ENCODE measurements at places on chromosomes 12 and 14.

GRCh38 chr14:95033682-95034632 lies 123.4 kb downstream of the DICER1 start:
- no peak for DNase-seq

DNA sequence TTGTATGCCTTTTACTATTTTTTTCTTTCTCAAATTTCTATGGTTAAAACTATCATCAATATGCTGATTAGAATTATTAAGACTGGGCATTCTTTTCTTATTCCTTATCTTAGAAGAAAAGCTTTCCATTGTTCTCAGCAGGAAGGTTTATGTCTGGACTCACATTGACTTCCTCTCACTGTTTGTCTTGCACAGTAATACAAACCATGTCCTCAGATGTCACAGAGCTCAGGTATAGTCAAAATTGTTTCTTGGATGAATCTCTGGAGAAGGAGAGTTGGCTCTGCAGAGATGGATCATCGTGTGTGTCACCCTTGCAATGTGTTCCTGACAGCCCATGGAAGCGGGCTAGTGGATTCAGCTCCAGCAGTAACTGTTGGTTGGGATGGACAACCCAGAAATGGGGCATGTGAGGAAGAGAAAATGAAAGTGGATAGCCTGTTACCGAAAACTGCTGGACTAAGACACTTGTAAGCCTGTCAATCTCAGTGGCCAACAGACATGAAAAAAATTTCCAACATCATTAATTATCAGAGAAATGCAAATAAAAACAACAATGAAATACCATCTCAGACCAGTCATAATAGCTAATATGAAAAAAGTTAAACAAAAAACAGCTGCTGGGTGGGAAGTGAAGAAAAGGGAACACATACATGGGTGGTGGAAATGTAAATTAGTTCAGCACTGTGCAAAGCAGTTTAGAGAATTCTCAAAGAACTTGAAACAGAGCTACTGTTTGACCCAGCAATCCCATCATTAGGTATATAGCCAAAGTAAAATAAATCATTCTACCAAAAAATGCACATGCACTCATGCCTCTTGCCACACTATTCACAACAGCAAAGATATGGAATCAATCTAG lies 967.8 kb downstream of the TMEM121 start:
- no peak for DNase-seq

GRCh38 chr12:44078273-44078672 lies 242.4 kb downstream of the TMEM117 start:
- DNase-seq, result no peak

DNA sequence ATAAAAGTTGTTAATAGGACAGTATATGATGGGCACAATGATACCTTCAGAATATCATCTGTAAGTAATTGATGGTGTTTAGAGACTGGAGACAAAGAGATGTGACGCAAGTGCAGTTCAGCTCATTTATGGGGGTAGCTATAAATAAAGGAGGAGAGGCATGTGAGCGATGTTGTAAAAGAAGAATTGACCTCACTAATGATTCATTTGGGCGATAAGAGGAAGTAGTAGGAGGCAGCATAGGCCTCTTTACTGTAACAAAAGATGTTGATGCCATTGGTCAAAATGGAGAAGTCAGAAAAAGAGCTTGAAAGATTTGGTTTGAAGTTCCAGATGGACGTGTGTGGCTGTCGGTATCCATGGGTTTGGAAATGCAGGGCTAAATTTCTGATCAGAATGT lies 70.0 kb downstream of the FLRT2 start:
- no peak for DNase-seq

- no peak for DNase-seq
Observed at GRCh38 chr12:133130808-133131128, 341 bp downstream of the ZNF10 start.

GRCh38 chr12:57620245-57620935 lies 9.2 kb downstream of the ARHGEF25 start:
- no peak for DNase-seq

- no peak for DNase-seq
Observed at GRCh38 chr12:60689137-60689536, 1093.3 kb downstream of the SLC16A7 start.

DNA sequence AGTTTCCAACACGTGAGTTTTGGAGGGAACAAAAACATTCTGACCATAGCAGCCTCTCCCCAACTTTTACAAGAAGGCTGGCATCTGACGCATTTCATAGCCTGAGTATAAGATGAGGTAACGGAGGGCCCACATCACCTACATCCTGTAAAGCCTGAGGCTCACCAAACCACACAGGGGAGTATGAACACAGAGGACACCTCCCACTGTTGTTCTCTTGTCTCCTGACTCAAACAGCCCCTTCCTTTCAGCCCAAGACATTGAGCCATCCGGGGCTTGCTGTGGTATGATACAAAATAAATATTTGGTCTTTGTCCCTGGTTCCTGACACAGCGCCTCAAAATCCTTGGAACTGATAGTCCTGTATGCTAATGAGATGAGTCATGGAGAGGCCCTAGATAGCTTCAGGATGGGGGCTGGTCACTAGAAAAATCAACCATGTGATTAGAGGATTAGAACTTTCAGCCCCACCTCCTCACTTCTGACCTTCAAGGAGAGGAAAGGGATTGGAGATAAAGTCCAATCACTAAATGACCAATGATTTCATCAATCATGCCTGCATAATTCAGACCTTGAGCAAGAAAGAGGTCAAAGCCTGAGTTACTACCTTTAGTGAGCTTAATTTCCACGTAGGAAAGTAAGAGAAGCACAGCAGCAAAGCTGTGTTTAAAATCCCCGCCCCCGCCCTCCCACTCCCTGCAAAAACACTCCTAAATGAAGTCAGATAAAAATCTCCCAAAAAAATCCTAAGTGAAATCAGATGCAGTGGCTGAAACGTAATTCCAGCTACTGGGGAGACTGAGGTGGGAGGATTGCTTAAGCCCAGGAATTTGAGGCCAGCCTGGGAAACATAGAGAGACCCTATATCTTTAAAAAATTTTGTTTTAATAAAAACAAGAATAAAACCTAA lies 236.4 kb downstream of the PCNX1 start:
- DNase-seq, result no peak

GRCh38 chr14:61296151-61296550 lies 15.0 kb upstream of the TMEM30B start:
- no peak for DNase-seq

DNA sequence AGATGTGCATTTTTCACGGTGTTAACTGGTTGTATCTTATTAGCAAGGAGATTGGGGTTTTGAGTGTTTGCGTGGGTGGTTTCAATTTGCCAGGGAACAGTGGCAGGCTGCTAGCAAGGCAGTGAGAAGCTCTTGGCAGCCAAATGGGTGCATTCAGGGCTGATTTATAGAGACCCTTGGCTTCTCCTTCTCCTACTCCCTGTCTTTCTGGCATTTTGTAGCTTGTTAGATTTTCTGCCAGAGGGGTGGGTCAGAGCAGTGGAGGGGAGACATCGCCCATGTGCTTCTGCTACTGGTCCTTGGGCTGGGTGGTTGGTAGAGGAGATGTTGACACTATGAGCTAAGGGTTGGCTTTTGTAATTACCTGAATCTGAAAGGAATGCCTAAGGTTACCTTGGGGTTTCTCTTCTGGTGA lies 9.6 kb downstream of the CALM1 start:
- no peak for DNase-seq

DNA sequence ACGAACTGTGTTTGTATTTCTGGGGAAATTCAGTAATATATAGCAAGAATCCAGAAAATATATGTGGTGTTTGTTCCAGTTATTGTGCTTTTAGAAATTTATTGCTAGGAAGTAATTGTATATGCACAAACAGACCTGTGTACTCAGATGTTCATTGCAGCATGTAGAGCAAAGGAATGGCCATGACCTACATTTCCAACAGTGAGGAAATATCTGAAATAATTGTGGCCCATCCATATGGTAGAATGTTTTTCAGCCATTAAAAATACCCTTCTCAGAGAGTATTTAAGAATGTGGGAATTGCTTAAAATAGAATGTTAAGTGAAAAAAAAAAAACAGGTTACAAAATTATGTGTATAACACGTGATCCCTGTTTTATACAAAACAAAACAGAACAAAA lies 77.3 kb downstream of the TMX1 start:
- no peak for DNase-seq

- DNase-seq, result no peak
Observed at GRCh38 chr14:89371585-89372511, 45.2 kb downstream of the FOXN3 start.

- DNase-seq, result no peak
Observed at GRCh38 chr12:51334764-51335163, 10.8 kb upstream of the BIN2 start.

- DNase-seq, result no peak
Observed at GRCh38 chr14:94612580-94613554, 676 bp downstream of the SERPINA3 start.

- DNase-seq, result no peak
Observed at GRCh38 chr12:130621696-130622298, 94.3 kb downstream of the RIMBP2 start.

- peak; percentile 76 for DNase-seq
Observed at GRCh38 chr12:55745361-55746173, 2.6 kb downstream of the GDF11 start.

GRCh38 chr14:95432144-95433093 lies 84.0 kb downstream of the SYNE3 start:
- peak; percentile 84 for DNase-seq

DNA sequence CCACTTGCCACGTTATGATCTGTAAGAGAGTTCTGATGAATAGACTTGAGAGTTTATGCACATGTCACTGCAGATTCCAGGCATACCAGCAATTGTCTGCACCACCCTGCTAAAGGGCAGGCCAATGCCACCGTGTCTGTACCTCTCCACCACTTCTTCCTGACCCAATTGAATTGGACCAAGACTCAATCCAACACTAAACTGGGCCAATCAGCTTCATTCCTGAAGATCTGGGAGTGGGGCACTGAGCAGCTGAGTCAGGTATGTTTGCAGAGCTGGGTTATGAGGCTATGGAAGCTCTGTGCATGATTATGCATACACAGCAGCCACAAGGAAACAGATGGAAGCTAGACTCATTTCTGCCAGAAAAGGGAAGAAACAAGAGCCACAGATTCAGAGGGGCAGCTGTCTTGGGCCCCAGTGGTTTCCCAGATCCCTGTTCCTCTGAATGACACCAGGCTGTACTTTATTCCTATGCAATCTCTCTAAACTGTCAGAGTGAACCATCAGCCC lies 28.0 kb downstream of the DAO start:
- DNase-seq, result peak; percentile 17

DNA sequence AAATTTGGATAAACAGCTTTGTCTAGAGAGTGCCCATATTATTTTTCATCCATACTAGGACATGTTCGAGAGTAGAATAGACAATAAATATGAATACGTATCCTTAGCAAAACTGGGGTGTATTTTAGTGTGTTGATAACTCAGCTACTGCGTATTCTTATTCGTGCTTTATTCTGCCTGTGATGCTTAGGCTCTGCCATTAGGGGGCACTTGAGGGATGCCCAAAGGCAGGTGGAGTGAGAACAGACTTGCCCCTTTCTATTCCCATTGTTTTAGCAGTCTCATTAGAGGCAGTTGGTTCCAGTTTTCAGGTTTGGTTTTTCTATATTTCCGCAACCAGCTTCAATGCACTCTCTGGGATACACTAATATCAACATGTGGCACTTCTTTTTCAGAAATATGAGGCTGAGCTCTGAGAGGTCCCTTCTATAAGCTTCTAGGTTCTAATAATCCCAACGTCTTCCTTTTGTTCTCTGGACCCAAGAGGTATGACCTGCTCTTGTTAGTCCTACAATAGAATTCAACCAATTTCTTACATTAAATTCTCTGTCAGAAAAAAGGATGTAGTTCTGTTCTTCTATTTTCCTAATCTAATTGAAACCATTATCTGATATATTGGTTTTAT lies 985.7 kb upstream of the FBXO33 start:
- peak; percentile 22 for DNase-seq

DNA sequence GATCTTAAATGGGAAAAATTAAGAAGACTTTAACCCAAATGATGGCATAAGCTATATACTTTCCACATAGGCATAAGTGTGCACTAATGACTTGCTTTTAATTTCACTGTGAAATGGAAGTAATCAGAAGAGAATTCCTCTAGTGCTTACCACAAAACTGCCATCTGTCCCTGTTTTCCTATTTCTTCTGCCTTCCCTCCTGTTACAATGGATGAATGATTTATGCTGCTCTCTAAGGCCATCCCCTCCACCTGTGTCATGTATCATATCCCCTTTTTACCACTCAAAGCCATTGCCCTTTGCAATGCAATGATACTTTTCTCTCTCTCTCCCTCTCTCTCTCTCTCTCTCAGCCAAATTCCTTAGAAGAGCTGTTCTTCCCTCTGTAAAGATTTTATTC lies 109.1 kb downstream of the C12orf50 start:
- no peak for DNase-seq

DNA sequence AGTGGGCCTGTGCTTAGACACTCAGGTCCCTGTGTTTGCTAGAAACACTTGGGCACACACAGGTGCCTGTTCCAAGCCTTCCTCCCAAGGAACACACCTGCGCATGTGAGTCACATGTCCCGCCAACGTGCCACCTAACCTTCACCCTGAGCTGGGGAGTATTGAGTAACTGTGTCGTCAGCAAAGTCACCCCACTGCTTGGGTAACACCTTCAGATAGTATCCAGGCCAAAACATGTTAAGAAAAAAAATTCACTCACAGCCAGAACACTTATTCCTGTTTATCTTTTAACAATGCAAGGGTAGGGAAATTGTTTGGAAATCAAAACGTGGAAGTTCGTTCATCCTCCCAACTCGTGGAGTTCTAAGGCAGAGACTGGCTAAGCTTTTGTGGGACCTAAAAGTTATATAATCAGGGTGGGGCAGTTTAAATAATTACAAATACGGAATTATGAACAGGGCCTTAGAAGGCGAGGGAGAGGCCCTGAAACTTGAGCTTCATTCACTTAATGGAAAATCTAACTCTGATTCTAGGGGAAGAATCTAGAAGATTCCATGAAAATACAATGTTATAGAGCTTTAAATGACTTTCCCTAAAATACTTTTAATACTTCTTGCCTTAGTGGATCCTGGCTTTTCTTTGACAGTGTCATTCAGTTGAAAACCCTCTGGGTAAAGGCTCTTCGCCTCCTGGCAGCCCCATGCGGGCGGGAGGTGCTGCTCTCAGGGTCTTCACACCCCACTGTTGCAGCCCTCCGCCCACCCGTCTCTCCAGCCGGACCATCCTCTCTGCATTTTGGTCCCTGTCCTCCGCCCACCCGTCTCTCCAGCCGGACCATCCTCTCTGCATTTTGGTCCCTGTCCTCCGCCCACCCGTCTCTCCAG lies 30.3 kb upstream of the ADIPOR2 start:
- no peak for DNase-seq

DNA sequence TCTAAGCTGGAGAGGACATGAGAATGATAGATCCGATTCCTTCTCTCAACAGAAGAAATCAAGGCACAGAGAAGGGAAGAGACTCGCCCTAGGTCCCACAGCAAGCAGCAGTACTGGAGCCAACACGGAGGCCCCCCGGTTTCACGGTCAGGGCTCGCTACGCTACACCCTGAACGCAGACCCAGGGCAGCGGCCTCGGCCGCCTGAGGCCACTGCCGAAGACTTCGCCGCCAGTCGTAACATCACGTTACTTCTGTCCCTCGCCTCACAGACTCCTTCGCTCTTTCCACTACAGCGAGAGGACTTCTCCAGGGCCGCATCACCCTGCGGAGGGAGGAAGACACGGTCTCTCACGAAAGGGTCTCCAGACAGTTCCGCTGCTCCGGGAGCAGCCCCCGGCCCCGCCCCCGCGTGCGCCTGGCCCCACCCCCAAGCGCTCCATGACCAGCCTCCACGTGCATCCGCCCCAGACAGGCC lies 411 bp upstream of the DCAF4 start:
- DNase-seq, result no peak

Data from tongue (tissue), 3 donors.